ENCODE measurements at places on chromosomes 2 and 18.
A peak's percentile ranks its signal among the peaks of the same experiment; 100 is the strongest.

DNA sequence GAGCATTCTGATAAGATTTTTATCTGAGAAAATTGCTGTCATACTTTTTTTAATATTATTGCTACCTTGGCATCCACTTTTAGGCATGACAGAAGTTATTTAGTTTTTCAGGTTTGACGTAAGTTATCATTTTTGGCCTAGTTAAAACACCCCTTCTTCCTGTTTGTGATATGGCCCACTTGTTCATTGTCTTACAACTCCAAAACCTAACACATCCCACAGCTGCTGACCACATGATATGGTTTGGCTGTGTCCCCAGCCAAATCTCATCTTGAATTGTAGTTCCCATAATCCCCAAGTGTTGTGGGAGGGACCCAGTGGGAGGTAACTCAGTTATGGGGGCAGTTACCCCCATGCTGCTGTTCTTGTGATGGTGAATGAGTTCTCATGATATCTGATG is 388.1 kb downstream of the SLC4A3 start:
- no peak for DNase-seq

GRCh38 chr18:10412933-10413332 is 41.5 kb upstream of the APCDD1 start:
- DNase-seq, result no peak

DNA sequence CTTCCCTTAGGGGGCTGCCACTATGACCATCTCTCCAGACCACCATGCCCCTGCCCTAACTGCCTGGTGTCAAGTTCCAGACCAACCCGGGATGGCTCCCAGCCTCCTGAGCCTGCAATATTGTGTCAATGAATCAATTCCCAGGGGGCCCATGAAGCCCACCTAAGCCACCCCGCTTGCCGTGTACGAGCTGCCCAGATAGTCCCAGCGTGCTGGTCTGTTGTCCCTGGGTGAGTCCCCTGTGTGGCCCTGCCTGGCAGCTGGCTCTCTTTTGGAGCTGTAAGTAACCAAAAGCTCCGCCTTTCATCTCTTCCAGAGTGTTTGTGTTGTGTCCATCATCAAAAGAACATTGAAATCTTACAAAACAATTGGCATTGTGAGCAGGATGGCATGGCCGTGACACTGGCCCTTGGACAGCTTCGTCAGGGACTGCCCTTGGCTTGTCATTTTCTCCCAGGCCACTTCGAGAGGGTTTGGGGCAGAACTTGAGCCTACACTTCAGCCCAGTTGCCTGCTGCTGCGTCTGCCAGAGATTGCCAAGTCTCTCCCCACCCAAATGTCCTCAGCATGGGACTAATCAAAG is 11.3 kb upstream of the MAL start:
- no peak for DNase-seq

- DNase-seq, result no peak
Measured at GRCh38 chr2:72743481-72743880, 82.4 kb downstream of the EXOC6B start.

DNA sequence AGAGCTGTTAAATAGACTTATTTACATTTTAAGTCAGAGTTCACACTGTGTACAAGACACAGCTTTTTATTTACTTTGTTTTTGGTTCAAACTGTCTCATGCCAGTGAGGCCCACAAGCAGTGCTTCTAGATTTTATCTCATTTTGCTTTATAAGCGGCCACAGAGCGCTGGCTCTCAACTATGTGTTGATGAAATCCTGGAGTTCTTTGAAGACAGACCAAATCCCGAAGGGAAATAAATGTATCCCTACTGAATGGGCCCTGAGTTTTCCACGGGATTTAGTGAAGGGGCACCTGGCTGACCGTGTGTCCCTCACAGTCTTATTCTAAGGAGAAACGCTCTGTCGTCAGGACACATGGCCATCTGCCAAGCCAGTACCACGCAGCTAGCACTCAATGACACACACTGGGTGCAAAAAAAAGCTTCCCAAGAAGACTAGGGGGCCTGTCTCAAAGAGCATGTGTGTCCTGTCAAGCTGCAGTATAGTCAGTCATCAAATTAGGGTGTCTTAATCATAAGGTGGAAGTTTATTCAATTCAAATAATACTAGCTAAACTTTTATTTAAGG is 23.4 kb downstream of the LYPD1 start:
- no peak for DNase-seq

DNA sequence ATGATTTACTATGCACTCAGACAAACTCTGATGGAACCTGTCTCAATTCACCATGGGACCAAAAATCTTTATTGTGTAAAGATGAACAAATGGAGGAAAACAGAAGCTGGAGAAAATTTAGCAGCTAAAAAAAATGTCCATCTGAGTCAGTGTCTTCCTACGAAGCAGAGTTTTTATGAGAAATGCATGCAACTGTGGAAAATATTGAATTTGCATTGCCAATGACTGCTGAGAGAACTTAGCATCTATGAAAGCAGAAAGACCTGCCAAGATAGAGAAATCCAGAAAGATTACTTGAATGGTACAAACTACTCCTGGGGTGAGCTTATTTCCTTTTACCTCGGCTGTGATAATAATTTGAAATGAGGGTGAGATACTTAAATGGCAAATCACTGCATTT is 289.7 kb upstream of the GCFC2 start:
- DNase-seq, result no peak

DNA sequence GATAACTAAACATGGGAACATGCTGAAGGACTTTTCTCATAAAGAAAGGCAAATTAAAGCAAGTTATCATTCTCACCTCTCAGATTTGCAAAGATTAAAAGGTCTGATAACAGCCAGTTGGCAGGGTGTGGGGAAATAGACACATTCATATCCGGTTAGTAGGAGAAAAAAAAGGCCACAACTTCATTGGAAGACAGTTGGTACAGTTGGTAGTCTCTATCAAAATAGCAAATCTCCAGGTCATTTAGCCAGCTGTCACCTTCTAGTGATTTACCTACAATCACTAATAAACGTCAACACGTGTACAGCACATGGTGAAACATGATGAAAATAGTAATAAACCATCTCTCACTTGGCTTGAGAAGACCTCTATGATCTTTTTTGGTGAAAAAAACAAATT is 16.6 kb downstream of the INPP5D start:
- no peak for DNase-seq

- no peak for DNase-seq
Measured at GRCh38 chr2:207253666-207254345, 88.1 kb upstream of the KLF7 start.

DNA sequence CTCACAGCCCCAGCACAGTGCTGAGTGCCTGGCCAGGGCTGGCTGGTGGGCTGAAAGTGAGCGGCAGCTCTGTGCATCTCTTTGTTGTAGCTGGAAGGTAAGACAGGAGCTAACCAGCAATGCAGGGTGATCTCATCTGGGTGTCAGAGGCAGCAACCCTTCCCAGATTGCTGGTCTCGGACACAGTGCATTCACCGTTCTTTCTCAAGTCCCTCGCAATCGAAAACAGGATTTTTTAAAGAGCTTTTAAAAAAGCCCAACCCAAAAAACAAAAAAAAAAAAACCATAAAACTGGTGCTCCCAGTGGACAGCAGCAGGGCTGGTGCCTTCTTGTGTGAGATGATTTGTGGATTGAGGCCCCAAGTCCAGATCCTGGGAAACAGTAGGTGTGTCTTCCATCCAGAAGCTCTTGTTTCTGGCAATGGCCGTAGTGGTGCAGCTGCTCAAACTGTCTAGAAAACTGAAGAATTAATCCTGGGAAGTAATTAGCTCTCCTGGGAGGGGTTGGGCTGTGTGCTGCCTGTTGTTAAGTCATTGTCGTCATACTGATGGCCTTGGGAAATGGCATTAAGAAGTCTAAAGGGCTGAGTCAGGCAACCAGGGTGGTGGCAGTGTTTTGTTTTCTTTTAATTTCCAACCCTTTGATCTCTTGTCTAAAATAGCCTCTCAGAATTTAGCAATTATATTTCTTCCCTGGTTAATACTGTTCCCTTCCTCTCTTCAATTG is 156.7 kb downstream of the KLHL29 start:
- no peak for DNase-seq

GRCh38 chr2:117997872-117998454 is 15.9 kb downstream of the CCDC93 start:
- no peak for DNase-seq

- no peak for DNase-seq
Measured at GRCh38 chr2:72694715-72695496, 130.9 kb downstream of the EXOC6B start.

DNA sequence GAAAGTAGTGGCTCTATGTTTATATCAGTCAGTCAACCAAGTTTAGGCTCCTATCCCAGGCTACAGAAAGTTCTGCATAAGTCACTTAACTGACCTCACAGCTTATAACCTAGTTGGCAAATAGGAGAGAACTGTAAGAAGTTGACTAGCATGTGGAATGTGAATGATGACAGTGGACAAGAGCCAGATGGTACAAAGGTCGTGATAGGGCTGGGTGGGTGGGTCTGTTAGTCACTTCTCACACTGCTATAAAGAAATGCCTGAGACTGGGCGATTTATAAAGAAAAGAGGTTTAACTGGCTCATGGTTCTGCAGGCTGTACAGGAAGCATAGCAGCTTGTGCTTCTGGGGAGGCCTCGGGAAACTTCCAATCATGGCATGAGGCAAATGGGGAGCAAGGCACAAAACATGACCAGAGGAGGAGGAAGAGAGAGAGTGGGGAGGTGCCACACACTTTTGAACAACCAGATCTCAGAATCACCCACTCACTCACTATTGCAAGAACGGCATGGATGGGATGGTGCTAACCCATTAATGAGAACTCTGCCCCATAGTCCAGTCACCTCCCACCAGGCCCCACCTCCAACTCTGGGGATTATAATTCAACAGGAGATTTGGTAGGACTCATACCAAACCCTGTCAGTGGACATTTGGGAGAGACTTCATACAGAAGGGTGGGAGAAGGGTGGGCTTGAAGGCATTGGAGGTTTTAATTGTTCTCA is 68.8 kb downstream of the LTBP1 start:
- no peak for DNase-seq

DNA sequence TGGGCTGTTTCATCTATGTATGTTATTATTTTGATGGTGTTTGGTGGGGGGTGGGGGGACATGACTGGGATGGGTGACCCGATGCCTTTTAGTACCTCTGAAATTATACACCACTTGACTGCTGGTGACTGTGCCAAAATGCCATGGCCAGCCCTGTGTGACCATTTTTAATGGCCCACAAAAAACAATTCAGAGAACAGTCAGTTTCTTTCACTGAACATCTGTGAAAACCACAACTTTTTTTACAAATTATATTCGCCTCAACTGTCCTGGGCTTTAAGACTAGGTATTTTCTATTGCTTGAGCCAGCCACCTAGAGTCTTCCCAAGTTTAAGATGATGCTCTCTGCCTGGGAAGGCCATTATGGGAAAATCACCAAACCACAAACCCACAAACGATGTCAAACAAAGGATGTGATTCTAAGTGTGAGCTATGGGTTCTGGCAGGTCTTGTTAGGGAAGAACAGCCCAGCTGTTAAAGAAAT is 33.9 kb downstream of the FN1 start:
- DNase-seq, result no peak

DNA sequence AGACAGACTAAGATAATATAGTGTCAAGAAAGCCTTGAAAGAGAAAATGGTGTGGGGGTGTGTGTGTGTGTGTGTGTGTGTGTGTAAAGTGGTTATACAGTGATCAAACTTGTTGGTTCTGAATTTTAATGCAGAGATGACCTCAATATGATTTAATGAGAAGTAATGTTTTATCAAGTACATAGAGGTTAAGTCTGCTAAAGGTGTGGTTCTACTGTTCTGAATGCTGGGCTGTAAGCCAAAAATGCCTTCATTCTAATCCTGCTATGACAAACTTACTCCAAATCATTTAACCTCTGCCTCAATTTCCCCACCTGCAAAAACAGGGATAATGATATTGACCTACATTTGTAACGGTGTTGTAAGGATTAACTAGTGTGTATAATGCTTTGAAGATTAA is 87.9 kb downstream of the WDPCP start:
- no peak for DNase-seq

GRCh38 chr18:59142274-59142673 is 2.6 kb downstream of the SEC11C start:
- no peak for DNase-seq

GRCh38 chr18:58341916-58342315 is 287.0 kb downstream of the ALPK2 start:
- no peak for DNase-seq

DNA sequence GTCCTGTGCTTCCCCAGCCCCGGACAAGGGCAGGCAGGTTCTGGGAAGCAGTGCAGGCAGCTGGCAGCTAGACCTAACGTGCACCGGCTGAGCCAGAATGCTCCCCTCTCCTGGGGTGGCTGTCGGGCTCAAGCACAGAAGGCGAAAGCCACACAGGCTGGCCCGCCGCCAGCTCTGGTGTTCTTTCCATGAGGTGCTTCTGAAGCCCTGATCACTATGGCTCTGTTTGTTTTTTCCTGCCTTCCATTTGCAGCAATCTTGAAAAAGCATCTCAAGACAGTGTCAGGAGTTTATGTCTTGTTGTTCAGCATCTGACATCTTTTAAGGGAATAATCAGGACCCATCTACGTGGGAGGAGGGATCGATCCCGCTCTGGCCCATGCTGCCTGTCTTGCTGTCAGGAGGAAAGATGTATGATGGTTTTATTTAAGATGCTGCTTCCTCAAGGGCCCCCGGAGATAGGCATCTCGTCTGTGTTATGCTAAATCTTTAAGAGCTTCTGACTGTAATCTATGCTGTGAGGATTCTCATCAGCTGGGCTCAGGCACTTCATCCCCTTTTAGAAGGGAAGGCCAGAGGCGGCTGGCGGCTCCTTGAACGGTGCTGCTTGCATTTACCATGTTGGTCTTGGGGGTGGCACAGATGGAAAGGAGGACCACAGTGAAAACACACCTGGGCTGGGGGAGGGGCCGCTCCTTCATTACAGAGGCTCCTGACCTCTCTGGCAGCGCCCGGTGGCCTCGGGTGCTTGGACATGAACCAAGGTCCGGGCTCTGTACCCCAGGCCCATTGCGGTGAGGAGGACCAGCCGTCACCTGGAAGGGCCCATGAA is 118.5 kb upstream of the HDAC4 start:
- DNase-seq, result no peak

GRCh38 chr2:239598011-239598731 is 197.4 kb upstream of the HDAC4 start:
- no peak for DNase-seq

GRCh38 chr2:33655626-33656320 is 56.7 kb upstream of the FAM98A start:
- no peak for DNase-seq

DNA sequence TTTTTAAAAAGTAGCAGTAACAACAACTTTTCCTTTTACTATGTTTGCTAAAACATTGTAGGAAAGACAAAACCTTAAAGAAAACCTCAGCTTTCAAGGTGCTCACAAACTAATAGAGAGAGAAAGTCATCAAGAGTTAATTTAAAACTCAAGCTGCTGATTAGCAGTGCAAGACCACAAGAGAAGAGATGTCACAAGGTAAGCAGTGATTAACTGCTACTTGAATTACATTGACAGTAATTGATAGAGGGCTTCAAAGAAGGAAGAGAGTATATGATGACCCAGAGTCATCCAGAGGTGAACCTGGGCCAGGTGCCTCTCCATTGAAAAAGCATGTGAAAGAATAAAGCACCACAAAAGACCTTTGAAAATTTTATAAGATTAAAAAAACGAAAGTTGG is 939.6 kb upstream of the CNTNAP5 start:
- no peak for DNase-seq

- DNase-seq, result peak; percentile 24
Measured at GRCh38 chr2:84938194-84938879, 32.6 kb upstream of the KCMF1 start.

GRCh38 chr2:232919141-232919540 is 49.1 kb downstream of the SNORC start:
- no peak for DNase-seq
